ENCODE measurements at places on chromosomes 5 and 9.

DNA sequence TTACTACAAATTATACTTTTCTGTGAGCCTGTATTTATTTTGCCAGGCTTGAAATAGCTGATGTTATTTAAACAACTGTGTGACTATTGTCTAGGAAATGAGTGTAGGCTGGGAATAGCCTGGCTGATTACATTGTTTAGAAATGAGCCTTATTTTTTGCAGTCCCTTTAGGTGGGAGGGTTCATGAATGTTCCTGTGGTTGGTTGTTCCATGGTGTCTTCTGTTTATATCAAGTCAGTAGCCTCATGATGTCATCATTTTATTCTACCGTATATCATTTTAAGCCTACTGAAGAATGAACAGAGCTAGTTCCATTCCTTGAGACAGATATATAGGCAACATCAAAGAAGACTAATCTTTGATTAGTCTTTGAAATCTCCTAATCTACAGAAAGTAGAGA lies 53.1 kb downstream of the MAP1B start:
- no peak for DNase-seq

- DNase-seq, result no peak
Observed at GRCh38 chr9:122246666-122247065, 17.9 kb upstream of the LHX6 start.

DNA sequence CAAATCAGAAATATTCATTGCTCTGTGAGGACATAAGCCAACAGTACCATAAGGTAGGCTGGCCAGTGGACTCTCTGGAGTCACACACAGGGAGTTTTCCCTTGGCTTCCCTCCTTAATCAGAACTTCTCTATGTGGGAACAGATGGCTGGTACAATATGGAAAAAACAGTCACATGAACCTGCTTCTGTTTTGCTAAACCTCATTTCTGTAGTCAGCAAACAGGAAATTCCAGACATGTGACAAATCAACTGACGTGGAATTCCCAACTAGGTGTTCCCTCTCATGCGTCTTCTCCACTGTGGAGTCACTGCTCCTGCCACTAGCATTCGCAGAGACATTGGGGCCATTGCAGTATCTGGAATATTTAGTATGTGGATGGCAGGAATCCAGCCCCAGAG lies 617.6 kb downstream of the KIF4B start:
- DNase-seq, result no peak

DNA sequence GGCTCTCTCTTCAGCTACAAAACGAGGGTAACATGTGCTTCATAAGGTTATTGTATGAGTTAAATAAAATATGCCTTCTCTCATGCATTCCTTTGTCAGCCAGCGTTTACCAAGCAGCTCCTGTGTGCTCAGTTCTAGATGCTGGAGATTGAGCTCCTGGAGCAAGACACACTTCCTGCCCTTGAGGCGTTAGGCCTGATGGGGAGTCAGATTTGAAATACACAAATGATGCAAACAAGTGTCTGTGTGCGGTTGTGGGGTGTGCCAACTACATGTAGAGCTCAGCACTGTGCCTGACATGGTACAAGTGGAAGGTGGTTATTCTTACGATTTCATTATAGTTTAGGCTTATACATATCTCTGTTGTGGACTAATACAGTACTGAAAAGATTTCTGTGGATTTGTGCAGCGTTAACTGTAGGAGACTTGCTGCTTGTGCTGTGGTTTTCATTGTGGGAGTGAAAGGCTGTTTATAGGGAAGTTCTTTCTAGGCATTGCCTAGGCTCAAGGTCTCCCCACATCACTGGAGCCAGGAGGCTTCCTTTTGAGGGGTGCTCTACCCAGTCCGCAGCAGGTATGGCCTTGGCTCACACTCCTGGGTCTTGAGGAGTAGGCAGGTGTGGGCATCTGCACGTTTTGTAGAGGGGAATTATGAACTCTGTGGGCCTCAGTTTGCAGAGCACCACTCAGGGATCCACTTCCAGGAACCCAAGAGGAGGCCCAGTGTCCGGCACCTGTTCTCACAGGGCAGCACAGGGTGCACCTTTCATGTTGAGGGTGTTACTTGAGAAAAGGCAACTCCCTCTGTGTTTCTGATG lies 39.8 kb upstream of the ANGPTL2 start:
- no peak for DNase-seq

DNA sequence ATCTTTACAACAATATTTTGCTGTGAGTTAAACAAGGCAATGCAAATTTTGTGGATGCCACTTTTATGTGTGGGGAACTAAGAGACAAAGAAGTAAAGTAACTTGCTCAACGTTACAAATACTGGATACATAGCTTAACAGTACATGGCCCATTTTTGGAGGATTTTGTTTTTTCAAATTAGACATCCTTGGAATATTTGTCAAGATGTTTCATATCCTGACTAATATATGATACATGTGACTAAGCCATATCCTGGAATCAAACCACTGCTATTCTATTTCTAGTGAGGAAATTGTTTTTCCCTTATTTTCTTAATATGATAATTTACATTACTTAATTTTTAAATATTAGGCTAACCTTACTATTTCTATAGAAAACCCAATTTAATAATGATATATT lies 529.8 kb downstream of the DMRTA1 start:
- no peak for DNase-seq

DNA sequence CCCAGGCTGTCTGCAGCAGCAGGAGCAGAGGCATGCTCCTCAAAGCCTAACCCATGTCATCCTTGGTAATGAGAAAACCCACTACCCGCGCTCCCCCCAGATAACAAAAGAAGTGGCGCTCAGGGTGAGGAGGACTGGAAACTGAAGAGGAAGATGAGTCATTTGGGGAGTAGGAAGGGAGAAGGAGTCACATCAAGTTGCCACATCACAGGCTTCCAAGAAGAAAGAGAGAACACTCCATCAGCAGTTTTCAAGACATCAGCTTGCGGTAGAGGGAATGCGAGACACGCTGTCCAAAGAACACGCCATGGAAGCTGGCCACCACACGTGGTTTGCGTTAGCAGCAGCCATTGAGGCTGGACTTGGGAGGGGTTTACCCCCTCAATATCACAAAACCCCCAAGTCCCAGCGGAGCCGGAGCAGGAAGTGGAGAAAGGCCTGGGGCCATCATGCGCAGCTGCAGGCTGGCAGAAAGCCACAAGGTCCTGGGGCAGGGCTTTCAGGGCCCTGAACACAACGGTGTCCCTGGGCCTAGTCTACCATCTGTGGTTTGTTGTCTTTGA lies 41.5 kb downstream of the SH3PXD2B start:
- no peak for DNase-seq

DNA sequence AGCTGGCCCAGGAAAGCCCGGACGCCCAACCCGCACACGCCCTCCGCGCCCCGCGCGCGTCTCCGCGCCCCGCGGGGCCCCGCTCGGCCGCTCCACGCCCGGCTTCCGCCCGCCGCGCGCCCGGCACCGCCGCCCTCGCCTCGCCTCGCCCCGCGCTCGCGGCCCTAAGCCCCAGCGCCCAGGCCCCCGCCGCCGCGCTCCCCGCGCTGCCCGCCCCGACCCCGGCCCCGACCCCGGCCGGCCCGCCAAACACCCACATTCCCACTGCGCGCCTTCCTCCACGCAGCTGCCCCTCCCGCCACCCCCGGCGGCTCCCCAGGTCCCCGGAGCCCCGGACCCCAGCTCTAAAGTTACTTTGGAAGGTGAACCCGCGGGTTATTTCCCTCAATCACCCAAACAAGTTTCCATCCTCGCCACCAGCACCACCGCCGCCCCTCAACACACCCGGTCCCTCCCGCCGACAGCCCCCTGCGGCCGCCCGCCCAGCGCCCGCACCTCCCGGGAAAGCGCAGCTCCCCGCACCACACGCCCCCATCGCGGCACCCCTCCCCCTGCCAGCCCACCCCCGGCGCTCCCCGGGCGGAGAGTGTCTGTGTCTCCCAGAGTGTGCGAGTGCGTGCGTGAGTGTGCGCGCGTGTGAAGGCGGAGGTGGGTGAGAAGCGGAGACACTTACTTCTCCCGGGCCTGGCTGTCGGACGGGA lies 439 bp downstream of the SSBP2 start:
- DNase-seq, result no peak

GRCh38 chr9:105854026-105854782 lies 159.9 kb downstream of the TMEM38B start:
- no peak for DNase-seq

GRCh38 chr9:2524601-2525000 lies 97.0 kb upstream of the VLDLR start:
- no peak for DNase-seq

DNA sequence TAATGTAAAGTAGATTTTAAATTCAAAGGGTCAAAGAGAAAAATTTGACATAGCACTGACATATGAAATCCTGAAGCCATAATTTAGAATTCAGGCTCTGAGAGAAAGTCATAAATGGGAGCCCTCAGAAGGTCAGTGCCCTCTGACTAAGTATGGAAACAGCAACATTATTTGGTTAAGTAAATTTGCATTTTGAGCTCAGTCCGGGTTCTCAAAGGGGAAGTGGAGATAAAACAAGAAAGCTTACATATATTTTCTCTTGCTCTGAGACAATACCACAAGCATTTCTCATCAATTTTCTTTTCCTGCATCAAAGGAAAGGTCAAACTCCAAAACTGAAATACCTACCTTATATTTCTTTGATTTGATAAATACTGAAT lies 348.0 kb downstream of the SEMA5A start:
- no peak for DNase-seq

DNA sequence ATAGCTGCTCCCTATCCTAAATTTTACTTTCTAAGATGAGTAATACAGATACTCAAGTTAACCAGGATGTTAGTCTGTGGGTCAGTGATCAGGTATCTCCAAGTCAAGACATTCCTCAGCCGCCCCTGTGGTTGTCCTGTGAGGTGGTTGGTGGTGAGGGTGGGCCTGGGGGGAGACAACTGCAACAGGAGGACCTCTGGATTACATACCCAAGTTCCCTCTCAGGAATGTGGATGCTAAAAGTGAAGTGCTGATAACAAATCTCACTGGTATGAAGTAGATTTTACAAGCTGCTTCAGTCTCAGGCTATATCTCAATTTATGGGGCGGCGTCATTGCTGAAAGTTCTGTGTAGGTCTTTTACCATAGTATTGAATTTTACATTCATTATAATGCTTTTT lies 38.3 kb downstream of the SLC1A3 start:
- no peak for DNase-seq

- DNase-seq, result no peak
Observed at GRCh38 chr9:111349766-111350165, 19.7 kb upstream of the OR2K2 start.

GRCh38 chr5:158086856-158087255 lies 227.9 kb upstream of the CLINT1 start:
- DNase-seq, result no peak

DNA sequence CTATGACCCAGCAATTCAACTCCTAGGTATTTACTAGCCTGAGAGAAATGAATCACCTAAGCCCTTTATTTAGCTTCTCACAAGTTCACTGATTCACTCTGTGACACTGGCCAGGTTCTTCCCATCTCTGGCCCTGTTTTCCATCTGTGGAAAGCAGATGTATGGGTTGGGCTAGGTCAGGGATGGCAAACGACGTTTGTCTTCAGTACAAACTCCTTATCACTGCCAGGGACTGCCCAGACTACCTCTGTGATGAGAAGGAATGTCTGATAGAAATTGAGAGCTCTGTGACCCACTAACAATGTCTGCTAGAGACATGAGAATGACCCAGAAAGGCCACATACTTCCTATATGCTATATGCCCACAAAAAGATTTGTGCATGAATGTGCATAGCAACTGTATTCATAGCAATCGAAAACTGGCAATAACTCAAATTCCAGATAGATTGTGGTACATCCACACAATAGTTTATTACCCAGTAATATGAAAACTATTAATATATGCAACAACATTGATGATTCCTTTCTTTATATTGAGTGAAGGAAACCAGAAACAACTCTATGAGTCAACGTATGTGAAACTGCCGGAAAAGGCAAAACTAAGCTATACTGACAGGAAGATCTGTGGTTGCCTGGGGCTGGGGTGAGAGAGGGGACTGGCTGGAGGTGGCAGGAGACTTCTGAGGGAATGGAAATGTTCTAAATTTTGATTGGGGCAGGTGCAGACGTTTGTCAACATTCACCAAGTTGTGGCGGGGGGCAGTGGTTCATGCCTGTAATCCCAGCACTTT lies 32.0 kb upstream of the ADAM19 start:
- DNase-seq, result peak; percentile 26

DNA sequence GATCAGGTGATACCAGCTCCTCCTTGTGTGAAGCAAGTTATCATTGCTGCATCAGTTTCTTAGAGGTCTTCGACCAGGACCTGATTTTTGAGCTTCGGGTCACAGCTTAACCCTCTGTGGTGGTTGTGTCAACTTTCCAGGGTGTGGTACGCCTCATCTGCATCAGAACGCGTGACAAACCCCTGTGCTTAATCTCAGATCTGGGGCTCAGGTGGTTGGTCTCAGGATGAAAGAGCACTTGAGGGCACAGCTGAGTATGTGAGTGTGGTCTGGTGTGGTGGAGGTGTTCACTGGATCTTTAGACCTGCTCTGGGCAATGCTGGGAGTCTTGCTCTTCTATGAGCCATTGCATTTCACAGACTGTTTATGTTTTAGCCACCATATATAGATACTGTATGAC lies 64.1 kb downstream of the OSTF1 start:
- DNase-seq, result peak; percentile 13

- no peak for DNase-seq
Observed at GRCh38 chr5:76162335-76162734, 79.2 kb downstream of the SV2C start.

DNA sequence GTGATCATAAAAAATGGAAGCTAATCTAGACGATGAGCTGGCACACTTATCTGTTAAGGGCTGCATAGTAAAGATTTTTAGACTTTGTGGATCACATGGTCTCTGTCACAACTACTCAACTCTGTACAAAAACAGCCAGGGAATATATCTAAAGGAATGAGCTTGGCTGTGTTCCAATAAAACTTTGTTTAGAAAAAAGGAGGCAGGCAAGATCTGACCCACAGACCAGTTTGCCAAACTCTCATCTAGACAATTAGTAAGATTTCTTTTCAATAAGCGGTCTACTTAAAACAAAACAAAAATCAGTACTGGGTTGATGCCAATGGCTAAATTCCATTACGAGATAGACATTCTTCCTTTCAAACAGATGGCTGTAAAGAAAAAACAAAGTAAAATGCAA lies 53.0 kb upstream of the RETREG1 start:
- no peak for DNase-seq

DNA sequence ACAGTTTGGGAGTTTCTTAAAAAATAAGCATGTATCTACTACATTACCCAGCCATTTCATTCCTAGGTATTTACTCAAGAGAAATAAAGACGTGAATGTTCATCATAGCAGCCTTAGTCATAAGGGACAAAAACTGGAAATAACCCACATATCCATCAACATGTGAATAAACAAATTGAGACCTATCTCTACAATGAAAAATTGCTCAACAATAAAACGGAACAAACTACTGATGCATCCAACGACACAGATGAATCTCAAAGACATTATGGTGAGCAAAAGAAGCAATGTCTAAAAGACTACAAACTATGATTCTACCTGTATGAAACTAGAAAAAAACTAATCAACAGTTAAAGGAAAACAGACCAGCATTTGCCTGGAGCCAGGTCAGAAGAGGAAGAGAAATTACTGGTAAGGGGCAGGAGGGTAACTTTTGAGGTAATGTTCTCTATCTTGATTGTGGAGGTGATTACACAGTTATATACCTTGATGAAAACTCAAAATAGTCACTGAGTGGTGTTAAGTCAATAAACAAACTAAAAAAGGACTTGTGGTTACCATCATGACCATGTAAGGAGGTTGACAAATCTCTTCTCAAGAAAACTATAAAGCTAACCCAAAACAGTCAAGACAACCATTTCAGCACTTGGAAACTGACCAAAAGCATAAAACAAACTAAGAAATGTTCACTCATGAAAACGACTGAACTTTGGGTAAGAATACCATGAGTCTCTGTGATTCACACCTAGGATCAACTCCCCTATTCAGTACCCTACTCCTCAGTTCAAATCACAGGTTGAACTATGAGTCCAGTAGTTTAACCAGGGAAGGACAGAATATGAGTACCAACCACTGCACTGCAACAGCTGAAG lies 10.4 kb downstream of the UIMC1 start:
- DNase-seq, result no peak

All from stimulated activated CD8-positive, alpha-beta memory T cell treated with anti-CD3 and anti-CD28 coated beads, Interleukin-7, amount 100 ng/mL, for 1 hour (primary cell).